CD4-positive, alpha-beta T cell treated with Interleukin-2 at 100 ng/mL for 4 hours (primary cell): ENCODE measurements at places on chromosomes 13 and 19.
A peak's percentile ranks its signal among the peaks of the same experiment; 100 is the strongest.

DNA sequence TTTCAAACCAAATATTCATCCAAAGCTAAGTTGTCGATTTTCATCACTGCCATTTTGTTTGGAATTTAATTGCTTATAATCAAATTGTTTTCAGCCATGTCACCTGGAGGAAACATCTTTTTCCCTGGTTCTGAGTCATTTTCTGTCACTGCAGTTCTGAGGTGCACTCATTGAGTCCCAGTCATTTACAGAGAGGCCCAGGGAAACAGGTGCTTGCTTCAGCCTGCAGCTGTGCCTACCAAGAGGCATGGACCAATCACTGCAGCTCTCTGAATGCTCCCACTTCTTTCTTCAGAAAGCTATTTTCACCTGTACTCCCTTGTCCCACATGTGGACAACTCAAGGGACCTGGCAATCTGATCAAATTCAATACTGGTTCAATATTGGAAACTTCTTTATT is 308.1 kb downstream of the COG6 start:
- DNase-seq = no peak

GRCh38 chr19:15297416-15298224 is 34.7 kb downstream of the BRD4 start:
- no peak for DNase-seq

GRCh38 chr19:50724522-50725217 is 1.5 kb downstream of the CLEC11A start:
- peak; percentile 91 for DNase-seq

GRCh38 chr13:76329004-76329403 is 557.2 kb downstream of the KCTD12 start:
- DNase-seq = no peak

DNA sequence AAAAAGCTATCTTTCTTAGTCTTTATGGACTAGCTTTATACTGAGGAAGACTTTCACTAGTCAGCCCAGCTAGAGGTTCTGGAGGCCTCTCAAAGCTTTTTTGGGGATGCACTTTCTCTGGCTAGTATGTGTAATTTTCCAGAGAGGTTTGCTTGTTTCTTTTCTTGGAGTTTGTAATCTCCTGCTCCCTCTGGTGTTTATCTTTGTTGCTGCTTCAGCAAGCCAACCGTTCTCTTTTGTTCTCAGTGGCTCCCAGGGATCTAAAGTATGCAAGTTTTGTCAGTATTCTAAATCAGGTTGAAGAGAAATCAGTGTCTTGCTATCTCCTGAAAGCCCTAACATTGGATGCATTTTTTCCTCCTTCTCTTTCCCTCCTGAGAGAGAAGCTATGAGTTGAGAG is 121.1 kb upstream of the MYO16 start:
- peak; percentile 28 for DNase-seq

DNA sequence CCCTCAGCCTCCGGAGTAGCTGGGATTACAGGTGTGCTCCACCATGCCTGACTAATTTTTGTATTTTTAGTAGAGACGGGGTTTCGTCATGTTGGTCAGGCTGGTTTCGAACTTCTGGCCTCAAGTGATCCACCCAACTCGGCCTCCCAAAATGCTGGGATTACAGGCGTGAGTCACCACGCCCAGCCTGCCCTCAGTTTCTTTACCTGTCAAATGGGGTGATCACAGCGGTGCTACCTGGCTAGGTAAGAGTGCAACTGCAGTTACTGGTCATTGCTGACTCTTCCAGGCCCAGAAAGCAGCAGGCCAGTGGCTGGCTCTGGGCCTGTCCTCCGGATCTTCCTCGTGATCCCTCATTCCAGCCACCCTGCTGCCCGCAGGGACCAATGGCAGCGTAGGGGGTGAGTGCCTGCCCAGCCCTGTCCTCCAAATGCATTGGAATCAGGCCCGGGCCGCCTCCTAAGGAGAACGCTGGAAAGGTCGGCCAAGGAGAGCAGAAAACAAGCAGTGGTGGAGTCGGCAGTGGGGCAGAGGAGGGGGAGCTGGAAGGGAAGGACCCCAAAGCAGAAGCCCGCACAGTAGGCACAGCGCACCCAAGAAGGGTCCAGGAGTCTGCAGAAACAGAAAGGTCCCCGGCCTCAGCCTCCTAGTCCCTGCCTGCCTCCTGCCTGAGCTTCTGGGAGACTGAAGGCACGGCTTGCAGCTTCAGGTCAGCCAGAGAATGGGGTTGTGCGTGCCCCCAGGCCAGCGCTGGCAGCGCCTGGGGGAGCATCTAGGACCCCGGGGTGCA is 1.8 kb upstream of the SLC27A1 start:
- no peak for DNase-seq

GRCh38 chr13:67946131-67946530 is 716.0 kb upstream of the PCDH9 start:
- no peak for DNase-seq

- DNase-seq = peak; percentile 54
These were observed 61.1 kb downstream of the ZNF431 start for GRCh38 chr19:21202865-21203494.

DNA sequence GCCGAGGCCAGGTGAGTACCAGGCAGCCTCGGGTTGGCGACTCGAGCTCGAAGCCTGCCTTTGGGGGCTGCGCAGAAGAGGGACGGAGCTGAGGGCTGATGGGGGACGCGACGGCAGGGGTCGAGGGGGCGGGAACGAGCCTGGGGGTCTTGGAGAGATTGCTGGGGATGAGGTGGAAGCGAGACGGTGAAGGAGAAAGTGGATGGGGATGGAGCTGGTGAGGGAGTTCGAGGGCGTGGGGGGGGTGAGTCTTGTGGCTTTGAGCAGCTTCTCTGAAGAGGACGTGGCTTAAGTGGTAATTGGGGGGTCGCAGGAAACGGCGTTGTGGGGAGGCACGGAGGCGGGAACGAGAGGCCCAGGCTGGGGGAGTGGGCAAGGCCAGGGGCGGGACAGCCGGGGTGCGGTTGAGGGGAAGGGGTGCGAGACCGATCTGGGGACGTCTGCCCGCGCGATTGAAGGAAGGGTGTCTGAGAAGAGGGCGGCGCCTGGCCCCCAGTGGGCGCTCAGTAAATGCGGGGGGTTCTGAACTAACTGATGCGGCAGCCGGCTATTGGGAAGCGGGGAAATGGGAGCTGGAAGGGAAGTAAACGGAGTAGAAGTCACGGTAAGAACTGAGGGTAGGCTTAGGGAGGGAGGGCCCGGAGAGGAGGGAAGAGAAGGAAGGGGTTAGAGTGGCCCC is 426 bp downstream of the MYO9B start:
- peak; percentile 61 for DNase-seq
